ENCODE measurements at places on chromosomes 13 and 19.

DNA sequence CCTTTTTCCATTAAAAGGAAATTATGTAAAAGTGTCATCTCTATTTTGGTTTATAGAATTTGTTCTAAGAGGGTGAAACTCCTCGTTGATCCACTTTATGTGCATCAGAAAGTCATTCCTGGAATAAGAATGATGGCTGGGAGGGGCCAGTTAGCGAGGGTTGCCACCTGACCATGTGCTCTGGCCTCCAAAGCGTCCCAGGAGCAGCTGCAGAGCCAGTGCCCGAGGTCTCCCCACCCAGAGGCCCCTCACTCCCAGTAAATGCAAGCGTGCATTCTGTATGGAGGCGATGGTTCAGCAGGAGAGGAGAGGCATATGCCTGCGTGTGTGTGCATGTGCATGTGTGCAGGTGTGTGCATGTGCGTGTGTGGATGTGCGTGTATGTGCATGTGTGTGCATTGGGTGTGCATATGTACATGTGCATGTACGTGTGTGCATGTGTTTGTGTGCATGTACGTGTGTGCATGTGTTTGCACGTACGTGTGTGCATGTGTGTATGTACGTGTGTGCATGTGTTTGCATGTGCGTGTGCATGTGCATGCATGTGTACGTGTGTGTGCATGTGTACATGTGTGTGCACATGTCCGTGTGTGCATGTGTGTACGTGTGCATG, 345.8 kb downstream of the TEX29 start:
- DNase-seq, result no peak

DNA sequence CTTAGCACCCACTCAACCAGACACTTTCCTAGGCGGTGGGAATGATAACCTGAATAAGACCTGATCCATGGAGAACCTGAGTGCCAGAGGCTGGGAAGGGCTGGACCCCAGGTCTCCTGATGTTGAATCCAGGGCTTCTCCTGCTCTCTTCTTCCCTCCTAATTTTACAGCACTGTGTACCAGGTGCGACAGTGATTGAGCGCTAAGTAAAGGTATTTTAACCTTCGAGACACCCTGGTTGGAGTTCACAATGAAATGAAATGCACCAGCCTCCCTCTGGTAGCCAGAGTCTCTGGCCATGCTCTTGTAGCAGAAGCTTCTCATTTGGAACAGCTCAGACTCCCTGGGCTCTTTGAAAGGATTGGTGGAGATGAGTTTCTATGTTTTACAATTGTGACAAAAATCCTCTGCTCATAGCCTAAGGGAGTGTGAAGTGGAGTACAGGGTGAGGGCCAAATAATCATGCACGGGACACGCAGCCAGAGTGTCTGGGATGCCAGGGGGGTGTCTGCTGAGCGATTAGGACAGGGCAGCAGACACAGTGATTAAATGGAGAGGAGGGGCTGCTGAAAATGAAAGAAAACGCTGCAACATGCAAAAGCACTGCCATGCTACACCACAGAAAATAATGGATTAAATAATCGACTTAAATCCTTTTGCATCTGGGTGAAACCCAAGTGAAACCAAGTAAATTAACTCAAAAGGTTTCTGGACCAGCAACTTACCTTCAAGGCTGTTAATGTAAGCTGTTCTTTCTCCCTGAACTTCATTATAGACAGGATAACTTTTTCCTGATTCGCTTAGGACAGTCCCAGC, 83.8 kb downstream of the FAM216B start:
- DNase-seq, result no peak

- DNase-seq, result no peak
Observed at GRCh38 chr19:20422216-20423205, 143.1 kb downstream of the ZNF737 start.

GRCh38 chr13:99796175-99796819, 175.3 kb downstream of the ZIC5 start:
- DNase-seq, result peak; percentile 24

GRCh38 chr19:12757544-12758274, 6.1 kb downstream of the BEST2 start:
- DNase-seq, result peak; percentile 79

DNA sequence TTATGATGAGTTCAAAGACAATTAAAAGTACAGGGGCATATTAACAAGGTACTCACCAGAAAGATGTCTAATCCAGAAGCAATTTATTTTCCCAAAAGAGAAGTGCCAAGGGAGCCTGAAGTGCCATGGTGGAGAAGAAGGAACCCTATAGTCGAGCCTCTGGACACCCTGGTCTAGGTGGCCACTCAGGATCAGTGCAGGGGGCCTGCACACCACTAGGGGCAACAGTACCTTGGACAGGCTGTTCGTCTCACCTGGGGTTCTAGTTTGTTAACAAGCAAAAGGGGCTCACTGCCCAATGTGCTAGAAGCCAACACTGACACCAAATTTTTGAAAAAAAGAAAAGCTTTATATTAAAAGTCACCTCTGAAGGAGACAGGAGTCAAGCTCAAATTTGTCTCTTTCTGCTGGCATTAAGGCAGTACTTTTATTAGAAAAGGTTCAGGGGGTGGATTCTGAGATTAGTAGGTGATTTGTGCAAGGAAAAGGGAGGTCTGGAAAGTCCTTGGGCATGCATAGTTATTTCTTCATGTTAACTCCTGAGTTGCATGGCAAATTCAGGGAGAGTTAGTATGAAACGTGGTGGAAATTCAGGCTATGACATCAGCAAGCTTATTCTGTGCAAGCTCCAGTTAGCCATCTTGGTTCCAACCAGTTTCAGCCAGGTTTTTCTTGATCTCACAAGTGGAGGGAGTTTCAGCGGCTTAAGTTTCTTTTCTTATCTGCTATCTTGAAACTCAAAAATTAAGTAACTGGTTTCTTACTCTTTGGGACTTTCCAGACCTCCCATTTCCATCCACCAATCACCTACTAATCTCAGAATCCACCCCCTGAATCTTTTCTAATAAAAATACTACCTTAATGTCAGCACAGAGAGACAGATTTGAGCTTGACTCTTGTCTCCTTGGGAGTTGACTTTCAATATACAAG, 884 bp upstream of the CBY2 start:
- no peak for DNase-seq

DNA sequence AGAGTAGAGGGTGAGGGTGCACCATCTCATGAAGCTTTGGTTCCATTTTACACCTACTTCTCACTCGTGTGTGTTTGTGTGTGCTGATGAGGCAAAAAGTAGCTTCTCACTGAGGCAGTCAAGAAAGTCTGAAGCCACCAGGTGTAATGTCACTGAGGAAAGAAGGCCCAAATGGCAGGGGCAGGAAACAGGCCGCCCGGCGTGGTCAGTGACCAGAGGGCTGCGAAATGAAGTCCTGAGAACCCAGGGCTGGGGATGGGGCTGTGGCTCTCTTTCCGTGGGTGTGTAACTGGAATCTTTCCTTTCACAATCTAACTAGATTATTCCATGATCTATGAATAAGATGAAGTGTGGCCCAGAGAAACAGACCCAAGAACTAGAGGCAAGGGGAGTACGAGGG, 25.5 kb upstream of the TFDP1 start:
- no peak for DNase-seq

DNA sequence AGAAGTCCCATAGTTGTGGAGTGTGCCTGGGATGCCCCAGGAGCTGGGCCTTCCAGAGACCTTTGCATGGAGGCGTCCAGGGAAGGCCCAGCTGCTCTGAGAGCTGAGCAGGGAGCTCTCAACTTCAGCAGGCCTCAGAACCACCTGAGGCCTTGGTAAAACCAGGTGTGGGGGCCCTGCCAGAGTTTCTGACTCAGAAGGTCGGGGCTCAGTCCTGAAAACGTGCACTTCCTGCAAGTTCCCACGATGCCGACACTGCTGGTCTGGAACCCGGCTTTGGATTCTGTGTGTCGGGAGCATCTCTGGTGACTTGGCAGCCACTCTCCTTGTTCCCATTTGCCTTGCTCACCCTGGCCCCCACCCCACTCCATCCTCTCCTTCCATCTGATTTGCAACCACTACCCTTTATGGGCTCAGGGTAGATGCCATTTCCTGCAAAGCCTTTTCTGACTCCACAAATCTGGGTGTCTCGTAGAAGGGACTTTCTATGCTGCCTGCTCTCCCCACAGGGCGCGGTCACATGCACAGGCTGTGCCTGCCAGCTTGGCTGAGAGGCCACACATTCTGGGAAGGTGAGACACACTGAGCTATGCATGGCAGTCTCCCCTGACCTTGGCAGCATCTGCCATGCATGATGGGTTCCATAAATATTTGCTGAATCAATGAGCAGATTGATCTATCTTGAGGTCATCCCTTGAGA, 244.7 kb downstream of the COL4A1 start:
- no peak for DNase-seq

DNA sequence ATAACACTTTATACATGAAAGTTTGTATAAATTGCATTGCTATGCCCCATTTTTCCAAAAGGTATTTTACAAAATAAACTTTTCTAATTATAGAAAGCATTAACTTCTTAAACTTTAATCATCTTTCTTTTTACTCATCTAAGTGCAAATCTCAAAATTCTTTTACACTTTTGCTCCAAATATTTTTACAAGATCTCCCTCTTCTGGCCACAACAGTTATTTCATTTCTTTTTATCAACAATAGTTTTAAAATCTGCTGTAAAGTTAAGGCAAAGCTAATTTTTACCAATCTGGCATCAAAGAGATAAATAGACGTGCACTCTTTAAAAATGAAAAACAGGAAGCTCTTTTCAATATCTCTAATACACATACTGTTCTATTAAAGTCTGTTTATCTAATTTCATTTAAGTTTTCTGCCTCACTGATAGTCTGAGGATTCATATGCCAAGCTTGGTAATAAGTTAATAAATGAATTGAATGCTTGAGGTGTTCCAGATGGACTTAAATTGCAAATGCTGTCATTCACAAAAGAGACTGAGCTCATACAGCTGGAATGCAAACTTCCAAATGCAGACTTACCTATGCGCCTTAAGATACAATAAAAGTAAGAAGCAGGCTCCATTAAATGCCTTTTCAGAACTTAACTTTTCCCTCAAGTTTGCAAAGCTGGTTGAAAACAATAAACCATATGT, 583.0 kb upstream of the ATXN8OS start:
- no peak for DNase-seq

All from stimulated activated CD4-positive, alpha-beta T cell treated with anti-CD3 and anti-CD28 coated beads, Interleukin-2, amount 100 ng/mL, for 24 hours (primary cell).